Mesothelial cell of epicardium (in vitro differentiated cells): ENCODE measurements at places on chromosomes 5 and 9.

GRCh38 chr5:28305891-28306290 lies 1267.5 kb upstream of the CDH9 start:
- H3K4me3 ChIP-seq, result no peak overlapping the region
- H3K27ac ChIP-seq, result no peak overlapping the region
- no peaks in the 10 kb centered on the region for H3K27me3 ChIP-seq
- peaks cover 2% of the 10 kb centered on the region for H3K36me3 ChIP-seq
- H3K4me1 ChIP-seq, result no peaks in the 10 kb centered on the region

DNA sequence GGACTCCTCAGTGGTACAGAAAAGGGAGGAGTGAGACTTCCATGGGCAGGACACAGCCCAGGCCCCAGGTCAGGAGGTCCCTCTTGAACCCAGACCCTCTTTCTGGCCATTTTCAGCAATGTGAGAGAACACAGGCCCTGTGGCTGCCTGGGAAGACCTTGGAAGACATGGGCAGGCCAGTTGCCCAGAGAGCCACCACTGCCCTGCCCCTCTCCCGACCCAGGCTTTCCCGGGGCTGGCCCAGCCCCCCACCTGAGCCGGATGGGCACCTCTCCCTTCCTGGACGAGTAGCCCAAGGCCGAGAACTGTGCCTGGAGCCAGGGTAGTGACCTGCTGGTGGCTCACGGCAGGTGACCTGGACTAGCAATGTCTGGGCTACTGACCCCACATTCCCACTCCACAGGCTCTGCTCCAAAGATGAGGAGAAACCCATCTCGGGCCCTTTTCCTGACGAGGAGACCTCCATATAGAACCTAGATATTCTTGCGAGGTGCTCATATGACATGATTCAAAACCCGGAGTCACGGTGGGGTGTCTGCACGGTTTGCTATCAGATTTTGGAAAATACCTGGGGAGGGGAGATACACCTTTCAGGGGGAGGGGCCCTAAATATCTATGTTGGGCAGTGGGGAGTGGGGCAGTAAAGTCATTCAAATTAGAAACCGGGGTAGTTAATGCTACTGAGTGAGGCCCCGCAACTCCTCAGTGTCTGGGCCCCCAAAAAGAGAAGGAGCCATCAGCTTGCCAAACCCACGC lies 59.4 kb downstream of the ZNF354C start:
- no peak overlapping the region for H3K4me3 ChIP-seq
- H3K36me3 ChIP-seq, result peaks cover 5% of the 10 kb centered on the region
- H3K4me1 ChIP-seq, result no peaks in the 10 kb centered on the region
- DNase-seq, result no peak

DNA sequence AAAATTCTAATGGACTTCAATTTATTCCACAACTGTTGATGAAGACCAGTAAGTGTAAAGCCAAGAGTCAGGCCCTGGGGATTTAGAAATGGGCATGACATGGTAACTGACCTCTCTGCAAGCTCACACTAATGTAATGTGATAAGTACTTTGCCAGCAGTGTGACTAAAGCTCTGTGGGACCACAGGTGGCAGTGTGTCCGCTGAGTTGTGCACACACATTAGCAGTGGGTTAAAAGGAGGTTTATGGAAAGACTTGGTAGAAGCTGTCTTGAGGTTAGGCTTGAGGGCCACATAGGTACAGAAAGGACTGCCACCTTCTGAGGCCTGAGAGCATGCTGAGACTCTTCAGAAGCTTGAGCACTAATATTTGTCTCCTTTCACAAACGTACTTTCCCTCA lies 67.6 kb downstream of the UBAP1 start:
- no peak overlapping the region for H3K4me3 ChIP-seq
- DNase-seq, result no peak
- peaks cover 23% of the 10 kb centered on the region for H3K36me3 ChIP-seq
- H3K27ac ChIP-seq, result no peak overlapping the region
- no peaks in the 10 kb centered on the region for H3K4me1 ChIP-seq

- no peaks in the 10 kb centered on the region for H3K36me3 ChIP-seq
- H3K4me1 ChIP-seq, result peaks cover 39% of the 10 kb centered on the region
- H3K4me3 ChIP-seq, result no peak overlapping the region
Measured at GRCh38 chr5:79840084-79840990, 150.7 kb downstream of the CMYA5 start.

DNA sequence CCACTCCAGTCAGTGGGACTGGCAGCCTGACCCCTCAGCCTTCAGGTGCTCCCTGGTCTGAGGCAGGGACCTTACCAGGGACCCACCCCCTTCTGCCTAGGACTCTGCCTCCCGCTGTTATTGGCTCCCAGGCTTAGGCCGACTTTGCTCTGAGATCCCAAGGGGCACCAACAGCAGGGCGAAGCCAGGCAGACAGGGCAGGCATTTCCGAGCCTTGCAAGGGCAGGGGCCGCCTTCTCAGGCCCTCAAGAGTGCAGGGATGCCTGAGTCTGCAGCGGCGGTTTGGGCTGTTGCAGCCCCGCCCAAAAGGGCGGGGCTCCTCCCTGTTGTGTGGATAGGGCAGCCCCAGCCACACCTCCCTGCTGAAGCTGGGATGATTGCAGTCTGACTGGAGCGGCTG lies 644.6 kb downstream of the PRR16 start:
- H3K4me1 ChIP-seq, result no peaks in the 10 kb centered on the region
- no peaks in the 10 kb centered on the region for H3K27me3 ChIP-seq
- H3K27ac ChIP-seq, result no peak overlapping the region
- DNase-seq, result no peak
- no peak overlapping the region for H3K4me3 ChIP-seq

DNA sequence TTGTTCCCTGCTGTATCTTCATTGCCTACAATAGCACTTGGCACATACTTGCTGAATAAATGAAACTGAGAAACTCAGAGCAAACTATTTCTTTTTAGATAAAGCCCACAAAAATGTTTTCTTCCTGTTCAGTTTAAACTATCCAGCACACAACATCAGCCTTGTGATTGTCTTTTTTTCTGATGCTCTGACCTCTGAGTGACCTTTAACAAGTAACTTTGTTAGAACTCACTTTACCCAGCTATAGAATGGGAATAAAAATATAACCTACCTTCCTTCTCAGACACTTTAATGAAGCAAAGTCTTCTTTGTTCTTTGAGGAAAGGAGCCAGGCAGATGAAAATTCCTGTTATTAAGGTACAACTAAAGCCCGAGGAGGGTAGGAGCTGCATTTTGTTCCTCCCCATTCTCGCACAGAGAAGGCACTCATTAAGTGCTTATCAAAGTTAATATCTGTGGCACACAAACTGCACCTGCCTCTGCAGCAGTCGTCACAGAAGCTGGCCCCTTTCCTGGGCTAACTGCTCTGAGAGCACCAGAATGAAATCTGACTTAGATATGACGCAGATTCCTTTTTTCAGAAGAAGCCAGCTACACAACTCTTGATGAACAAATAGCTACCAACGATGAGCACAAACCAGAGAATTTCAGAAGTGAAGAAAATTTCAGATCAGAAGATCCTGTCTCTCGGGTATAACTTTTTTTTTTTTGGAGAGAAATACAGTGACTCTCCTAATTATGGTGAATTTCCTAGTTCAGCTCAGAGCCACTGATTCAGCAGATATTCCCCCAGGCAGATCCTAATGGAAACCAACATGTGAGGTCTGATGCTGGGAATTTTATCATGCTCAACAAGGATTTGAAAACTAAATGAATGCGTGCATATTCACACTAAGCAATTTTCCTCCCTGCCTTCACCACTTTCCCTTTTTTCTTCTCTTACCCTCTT lies 31.0 kb upstream of the NR3C1 start:
- H3K4me3 ChIP-seq, result no peak overlapping the region
- DNase-seq, result no peak
- no peak overlapping the region for H3K27ac ChIP-seq
- H3K27me3 ChIP-seq, result peaks cover 13% of the 10 kb centered on the region
- H3K36me3 ChIP-seq, result no peaks in the 10 kb centered on the region

DNA sequence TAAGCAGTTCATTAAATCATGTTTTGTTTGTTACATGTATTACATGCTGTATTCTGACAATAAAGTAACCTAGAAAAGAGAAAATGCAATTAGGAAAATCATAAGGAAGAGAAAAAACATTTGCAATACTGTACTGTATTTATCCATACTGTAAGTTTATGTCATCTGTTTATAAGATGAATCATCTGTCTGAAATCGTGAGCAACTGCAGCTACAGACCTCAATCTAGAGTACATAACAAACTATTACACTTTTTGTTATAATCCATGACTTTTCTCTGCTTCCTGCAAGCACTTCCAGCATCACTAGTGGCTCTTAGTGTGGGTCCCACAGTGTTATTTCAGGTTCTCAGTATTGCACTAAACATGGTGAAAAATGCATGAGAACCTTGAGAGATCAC lies 144.4 kb upstream of the NR4A3 start:
- H3K36me3 ChIP-seq, result peaks cover 3% of the 10 kb centered on the region
- no peak overlapping the region for H3K27ac ChIP-seq
- no peak for DNase-seq
- H3K27me3 ChIP-seq, result no peaks in the 10 kb centered on the region
- H3K4me1 ChIP-seq, result no peaks in the 10 kb centered on the region

- H3K27ac ChIP-seq, result no peak overlapping the region
- DNase-seq, result no peak
- H3K4me1 ChIP-seq, result peaks cover 42% of the 10 kb centered on the region
- H3K27me3 ChIP-seq, result no peaks in the 10 kb centered on the region
- H3K4me3 ChIP-seq, result no peak overlapping the region
Measured at GRCh38 chr5:93189707-93190120, 391.3 kb downstream of the NR2F1-AS1 start.

GRCh38 chr5:6660688-6661087 lies 27.4 kb downstream of the SRD5A1 start:
- no peaks in the 10 kb centered on the region for H3K27me3 ChIP-seq
- no peak for DNase-seq
- H3K4me1 ChIP-seq, result no peaks in the 10 kb centered on the region
- no peak overlapping the region for H3K27ac ChIP-seq
- peaks cover 23% of the 10 kb centered on the region for H3K36me3 ChIP-seq
- no peak overlapping the region for H3K4me3 ChIP-seq

DNA sequence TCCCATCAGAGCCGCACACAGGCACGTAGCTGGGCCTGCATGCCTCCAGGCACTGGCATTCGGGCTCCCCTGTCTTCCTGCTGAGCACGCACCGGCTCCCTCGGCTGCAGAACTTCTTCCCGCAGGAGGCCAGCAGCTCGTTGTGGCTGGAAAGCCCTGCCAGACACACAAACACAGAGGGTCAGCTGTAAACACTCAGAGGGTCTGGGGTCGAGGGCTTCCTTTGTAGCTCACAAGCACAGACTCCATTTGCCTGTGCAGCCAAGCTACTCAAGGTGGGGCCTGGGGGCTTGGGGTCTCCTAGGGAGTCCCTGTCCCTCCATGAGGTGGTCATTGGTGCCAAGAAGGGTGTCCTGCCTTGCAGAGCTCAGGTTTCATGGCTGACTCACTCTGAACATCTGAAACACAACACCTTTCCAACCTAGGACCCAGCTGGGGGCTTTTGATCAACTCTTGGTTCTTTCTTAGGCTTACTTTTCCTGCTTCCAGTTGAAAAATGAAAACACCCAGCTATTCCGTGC lies 211.4 kb downstream of the FSTL4 start:
- no peak for DNase-seq
- no peak overlapping the region for H3K4me3 ChIP-seq
- peaks cover 26% of the 10 kb centered on the region for H3K4me1 ChIP-seq
- H3K27me3 ChIP-seq, result no peaks in the 10 kb centered on the region

GRCh38 chr5:10161778-10162177 lies 87.9 kb downstream of the ATPSCKMT start:
- no peak overlapping the region for H3K27ac ChIP-seq
- peaks cover 18% of the 10 kb centered on the region for H3K4me1 ChIP-seq
- no peak overlapping the region for H3K4me3 ChIP-seq

- H3K27me3 ChIP-seq, result no peaks in the 10 kb centered on the region
- peak overlapping the region; percentile 48 for H3K27ac ChIP-seq
- H3K36me3 ChIP-seq, result peaks cover 2% of the 10 kb centered on the region
- H3K4me1 ChIP-seq, result peaks cover 52% of the 10 kb centered on the region
- DNase-seq, result no peak
Measured at GRCh38 chr5:139131062-139131461, 67.1 kb downstream of the SIL1 start.
